Thoracic aorta (tissue), 2 donors: ENCODE measurements at places on chromosomes 11 and 22.

DNA sequence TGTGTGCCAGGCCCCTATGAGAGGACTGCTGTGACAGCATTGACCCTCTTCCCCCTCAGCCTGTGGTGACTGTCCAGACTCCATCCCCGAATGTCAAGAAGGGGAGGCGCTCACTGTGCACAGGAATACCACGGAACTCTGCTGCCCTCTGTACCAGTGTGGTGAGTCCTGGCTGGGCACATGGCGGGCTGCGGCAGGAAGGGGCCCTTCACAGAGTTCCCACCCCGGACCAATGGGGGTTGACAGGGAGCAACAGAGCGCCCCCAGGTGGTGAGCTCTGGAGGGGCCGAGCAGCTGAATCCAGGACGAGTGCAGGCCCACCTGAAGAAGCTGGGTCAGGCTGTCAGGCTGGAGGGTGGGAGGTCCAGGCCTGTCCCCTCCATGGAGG, 83.8 kb upstream of the MYOD1 start:
- no peak for DNase-seq

DNA sequence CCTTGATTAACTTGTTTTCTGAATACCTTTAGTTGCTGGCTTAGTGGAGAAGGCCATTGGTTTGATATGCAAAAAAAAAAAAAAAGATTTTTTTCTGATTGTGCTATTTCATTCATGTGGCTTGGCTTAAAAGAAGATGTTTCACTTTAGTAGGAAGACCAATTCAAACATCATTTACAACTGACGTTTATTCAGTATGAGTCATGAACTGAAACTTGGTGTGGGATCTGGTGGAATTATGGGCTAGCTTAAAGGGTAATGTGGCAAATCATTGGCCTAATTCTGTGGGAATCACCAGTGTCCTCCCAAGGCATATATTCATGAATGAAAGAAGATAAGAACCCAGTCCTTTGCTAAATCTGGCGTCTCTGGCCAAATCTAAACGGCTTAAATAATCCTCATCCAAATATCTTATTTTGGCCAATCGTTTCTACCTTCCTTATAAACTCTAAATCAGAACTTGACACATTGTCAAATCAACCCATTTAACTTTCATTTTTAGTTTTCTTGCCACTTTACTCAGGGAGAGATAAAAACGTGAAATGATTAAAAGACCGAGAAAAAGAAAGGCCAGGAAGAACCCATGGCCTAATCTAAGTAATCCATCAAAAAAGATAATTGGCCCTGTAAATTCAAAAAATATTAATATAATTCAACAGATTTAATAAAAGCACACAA, 77.0 kb downstream of the DDIAS start:
- no peak for DNase-seq

DNA sequence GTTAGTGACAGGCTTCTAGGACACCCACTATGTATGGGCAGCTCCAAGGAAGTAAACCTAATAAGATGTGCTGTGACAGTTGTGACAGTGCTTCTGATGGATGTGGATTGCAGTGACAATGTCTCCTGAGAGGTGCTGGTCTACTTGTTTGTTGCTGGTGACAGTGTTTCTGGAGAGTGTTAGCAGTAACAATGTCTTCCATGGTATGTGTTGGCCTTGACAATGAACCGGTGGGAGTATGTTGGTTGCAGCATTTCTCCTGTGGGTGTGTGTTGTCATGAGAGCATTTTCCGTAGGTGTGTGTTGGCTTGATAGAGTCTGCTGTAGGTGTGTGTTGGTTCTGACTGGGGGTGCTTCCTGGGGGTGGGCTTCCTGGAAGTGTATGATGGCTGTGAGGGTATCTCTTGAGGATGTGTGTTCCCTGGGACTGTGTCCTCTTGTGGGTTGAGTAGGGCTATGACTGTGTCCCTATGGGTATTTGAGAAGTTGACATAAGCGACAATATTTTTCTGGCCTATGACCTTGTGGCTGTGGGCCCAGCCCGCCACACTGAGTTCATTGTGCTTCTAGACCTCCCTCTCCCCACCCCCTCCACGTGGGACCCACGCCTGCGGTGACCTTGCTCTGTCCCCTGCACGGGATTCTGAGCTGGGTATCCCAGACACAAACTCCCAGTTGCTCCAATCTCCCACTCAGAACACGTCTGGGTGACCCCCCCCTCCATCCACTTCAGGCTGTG, 1.2 kb downstream of the DCHS1 start:
- no peak for DNase-seq

GRCh38 chr11:33885338-33886005, 6.4 kb downstream of the LMO2 start:
- no peak for DNase-seq

DNA sequence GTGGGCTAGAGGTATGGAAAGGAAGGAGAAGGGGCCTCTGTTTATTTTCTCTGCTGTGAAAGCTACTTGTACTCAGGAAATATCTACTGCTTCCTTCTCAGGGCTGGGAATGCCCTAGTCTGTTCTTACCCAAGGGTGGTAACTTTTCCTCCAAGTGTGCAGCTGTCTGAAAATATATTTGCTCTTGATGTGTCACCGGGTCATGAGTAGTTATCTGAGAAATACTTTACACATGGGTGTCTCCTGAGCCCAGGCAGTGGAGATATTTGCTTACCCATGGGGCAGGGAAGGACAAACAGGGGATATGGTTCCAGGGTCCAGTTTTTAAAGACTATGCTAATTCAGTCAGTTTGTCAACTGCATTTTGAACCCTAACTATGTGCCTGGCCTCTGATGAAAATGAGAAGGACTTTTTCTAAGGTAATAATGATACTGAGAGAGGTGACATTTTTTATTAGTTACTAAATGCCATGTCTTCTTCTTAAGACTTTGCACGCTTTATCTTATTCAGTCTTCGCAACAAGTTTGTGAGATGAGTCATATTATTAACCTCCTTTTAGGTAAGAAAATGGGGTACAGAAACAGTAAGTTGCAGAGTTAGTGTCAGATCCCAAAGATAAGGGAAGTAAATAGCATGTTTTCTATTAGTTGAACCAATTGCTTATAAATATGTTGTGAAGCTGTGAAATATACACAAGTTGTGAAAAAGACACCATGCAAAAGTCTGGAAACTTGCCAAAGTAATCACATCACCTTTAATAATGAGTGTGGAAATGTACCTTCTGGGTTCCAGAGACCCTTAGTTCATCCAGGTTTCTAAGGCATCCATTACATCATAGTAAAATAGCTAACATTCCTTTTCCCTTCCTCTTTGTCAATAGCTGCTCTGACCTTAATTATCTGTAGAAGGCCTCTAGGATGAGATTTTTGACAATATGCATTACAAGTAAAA, 22.9 kb downstream of the SYTL2 start:
- DNase-seq = no peak

GRCh38 chr22:39518996-39519680, 1.2 kb upstream of the ATF4 start:
- DNase-seq = no peak

DNA sequence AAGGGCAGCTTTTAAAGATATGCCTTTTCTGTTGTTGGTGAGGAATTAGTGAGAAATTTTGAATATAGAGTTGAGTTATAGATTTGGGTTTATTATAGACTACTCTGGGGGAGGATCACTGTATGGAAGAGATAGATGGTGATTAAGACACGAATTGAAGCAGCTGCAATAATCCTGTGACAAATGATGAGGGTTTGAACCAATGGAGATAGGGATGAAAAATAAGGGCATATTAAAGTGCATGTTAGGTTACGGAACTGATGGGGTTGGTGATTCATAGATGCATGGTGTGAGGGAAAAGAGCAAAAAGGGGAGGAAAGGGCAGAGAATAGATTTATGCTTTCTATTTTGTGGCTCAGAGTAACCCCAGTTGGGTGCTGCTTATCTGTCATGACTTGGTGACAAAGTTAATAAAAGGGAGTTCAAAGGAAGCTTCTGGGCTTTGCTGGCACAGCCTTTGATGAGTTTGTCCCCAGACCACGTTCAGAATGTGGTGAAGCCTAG, 11.8 kb downstream of the C11orf87 start:
- no peak for DNase-seq

GRCh38 chr11:69470301-69470700, 11.2 kb upstream of the LINC01488 start:
- no peak for DNase-seq

DNA sequence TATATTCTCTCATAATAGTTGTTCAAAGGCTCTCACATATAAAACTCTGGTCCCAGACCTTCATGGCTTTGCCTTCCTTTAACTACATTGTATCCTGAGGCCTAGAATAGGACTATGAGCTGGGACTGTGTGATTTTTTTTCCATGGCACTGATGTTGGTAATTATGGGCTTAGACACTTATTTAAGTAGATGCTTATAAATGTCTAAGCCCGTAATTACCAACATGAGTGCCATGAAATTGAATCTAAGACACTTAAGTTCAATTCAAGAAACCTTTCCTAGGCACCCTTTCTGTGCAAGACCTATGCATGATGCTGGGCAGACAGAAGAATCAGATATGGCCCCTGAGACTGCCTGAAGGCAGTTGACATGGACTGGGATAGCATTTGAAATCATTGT, 63.0 kb downstream of the P4HA3 start:
- no peak for DNase-seq

GRCh38 chr11:86431258-86431657, 56.6 kb downstream of the CCDC81 start:
- DNase-seq = no peak

DNA sequence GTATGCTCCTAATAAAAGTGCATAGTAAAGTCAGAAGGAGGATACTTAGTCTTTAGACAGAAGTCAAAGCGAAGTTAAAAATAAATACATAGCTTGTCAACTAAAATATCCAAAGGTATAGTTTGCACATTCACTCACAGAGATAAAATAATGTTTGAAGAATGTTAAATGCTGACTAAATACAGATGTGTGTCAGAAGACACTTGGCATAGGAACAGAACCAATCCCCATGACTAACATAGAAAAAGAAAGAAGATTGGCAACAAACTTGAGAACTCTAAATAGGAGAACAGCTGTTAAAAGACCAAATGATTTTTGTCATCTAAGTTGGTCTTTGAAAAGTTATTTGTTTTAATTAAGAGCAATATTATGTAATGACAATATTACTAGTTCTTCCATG, 1172.1 kb upstream of the RAG2 start:
- no peak for DNase-seq

- DNase-seq = no peak
Observed at GRCh38 chr11:104625246-104625645, 273.0 kb downstream of the CASP12 start.

- no peak for DNase-seq
Observed at GRCh38 chr11:130201026-130201425, 41.4 kb downstream of the ST14 start.

GRCh38 chr11:9121469-9121796, 30.0 kb upstream of the SCUBE2 start:
- no peak for DNase-seq

GRCh38 chr11:30608534-30608933, 22.4 kb upstream of the MPPED2 start:
- DNase-seq = no peak

DNA sequence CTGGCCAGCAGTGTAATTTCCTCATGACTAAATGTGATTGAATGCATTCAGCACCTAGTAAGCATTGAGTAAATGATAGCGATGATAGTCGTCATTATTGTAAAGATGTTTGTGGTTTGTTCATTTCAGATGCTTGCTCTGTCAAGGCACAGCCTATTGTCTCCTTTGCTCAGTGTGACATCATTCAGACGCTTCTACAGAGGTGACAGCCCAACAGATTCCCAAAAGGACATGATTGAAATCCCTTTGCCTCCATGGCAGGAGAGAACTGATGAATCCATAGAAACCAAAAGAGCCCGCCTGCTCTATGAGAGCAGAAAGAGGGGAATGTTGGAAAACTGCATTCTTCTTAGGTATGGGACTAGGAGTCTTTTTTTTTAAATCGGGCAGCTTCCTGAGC, 7.6 kb downstream of the SDHAF2 start:
- DNase-seq = no peak

DNA sequence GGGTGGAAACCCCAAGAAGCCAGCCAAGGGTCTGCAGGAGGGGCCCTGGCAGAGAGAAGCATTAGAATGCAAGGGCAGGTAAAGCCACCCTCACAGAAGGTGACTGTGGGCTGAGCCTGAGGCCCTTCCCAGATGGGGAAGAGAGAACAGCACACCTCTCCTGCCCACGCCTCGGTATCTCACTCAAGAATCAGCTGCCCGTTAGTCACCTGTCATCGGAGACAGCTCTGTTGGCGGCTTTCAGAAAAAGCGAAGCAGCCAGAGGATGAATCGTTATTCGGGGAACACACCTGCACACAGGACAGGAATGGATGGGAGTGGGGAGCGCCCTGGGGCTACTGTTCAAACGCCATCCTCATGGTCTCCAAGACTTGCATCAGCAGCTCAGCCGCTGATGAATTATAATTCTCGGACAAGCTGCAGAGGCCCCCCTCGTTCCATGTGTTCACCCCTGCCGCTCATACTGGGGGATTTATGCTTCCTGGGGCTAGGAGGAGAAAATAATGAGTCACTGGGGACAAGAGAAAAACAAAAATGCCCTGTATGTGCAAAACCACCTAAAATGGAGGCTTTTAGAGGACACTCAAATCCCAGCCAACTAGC, 21.6 kb upstream of the TMA7B start:
- DNase-seq = no peak

- DNase-seq = no peak
Observed at GRCh38 chr22:43506487-43506886, 94.7 kb downstream of the MPPED1 start.

DNA sequence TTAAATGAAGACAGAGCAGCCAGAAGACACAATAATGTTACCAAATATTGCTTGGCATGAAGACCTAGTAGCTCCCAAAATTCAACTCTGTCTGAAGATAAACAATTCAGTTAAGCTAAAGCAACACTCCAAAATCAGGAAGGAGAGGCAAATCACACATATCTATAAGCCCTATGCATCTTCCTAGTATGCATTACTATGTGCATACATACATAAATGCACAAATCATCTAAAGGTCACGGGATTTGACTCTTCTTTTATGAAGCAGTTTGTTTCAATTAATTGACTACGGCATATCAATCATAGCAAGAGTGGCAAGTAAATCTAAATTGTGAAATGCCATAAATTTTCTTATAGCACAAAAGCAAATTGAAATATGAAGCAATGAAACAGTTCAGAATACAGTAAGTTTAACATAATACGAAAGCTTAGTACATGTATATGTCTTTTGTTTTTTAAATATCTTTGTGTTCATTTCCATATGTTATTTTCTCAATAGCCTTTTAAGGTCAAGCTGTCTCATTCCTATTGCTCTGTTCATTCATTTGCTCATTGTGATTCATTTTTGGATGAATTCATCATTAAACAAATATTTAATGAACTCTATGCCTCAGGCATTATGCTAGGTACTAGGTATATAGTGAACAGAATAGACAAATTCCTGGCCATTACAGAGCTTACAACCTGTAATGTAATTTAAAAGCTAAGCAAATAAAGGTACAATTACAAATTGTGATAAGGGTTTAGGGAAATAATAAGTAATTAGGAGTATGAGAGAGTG, 540.5 kb downstream of the DLG2 start:
- DNase-seq = no peak

GRCh38 chr11:134516529-134516928, 104.5 kb upstream of the B3GAT1 start:
- DNase-seq = no peak

- DNase-seq = no peak
Observed at GRCh38 chr11:8384199-8384821, 120.6 kb upstream of the LMO1 start.

- no peak for DNase-seq
Observed at GRCh38 chr11:34585304-34585734, 35.6 kb upstream of the EHF start.

GRCh38 chr11:87397011-87397865, 359.5 kb downstream of the TMEM135 start:
- DNase-seq = no peak

- DNase-seq = no peak
Observed at GRCh38 chr11:20926799-20927540, 257.6 kb downstream of the NELL1 start.

- DNase-seq = no peak
Observed at GRCh38 chr11:12284316-12285050, 92.9 kb upstream of the PARVA start.
